ENCODE measurements at places on chromosomes 4 and X.
A peak's percentile ranks its signal among the peaks of the same experiment; 100 is the strongest.

DNA sequence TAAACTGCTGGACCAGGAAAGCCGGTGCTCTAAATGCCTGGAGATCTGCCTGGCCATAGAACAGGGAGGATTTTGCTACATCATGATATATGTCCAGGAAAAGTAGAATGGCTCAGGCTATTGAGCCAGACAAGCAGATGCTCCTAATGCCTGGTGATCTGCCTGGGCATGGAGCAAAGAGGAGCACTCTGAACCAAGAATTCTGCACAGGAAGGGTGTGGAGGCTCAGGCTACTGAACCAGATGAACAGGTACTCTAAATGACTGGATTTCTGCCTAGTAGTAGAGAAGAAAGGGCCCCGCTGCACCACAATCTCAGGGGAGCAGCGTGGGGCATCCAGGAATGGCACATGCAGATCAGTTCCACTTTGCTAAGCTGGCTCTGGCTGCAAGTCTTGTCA, 607.9 kb downstream of the ANKRD50 start:
- no peak for DNase-seq

DNA sequence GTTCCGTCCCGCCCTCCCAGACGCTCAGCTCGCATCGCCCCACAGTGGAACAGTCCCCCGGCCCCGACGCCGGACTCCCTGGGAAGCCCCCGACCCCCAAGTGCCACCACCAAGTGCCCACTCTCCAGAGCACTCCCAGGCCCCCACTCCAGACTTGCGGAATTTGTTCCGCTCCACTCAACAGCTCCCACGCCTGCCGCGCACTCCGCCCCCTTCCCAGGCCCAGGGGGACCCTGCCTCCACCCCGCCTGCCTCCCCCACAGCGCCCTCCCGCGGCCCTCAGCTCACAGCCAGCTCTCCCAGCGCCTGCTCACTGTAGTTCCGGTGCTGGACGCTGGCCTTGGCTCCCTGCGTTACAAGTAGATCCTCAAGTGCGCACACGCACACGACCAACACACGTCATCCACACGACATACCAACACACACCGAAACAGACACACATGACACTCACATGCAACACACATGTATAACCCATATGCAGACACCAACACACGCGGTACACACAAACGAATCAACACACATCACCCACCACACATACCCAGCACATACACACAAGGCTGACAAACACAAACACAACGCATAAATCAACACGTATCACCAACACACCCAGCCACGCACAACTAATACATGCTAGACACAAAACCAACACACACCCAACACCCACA, 8.0 kb downstream of the MSX1 start:
- DNase-seq = no peak

- no peak for DNase-seq
Observed at GRCh38 chr4:26074712-26075430, 160.9 kb downstream of the SMIM20 start.

DNA sequence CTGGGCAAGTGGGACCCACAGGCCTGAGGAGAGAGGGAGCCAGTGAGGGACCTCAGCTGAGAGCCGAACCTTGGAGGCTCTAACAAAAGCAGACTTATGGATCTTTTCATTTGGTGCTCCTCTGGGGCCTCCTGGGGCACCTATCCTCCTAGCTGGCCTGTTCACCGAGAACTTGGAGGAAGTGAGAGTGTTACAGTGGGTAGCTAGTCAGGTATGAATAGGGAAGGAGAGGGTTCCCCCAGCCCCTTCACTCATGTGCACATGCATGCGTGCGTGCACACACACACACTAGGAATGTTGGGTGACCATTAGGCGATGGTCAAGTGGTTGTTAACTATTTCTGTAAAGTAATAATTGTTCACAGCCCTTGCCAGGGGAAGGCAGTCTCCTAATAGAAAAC, 18.6 kb upstream of the TMEM185A start:
- DNase-seq = no peak

DNA sequence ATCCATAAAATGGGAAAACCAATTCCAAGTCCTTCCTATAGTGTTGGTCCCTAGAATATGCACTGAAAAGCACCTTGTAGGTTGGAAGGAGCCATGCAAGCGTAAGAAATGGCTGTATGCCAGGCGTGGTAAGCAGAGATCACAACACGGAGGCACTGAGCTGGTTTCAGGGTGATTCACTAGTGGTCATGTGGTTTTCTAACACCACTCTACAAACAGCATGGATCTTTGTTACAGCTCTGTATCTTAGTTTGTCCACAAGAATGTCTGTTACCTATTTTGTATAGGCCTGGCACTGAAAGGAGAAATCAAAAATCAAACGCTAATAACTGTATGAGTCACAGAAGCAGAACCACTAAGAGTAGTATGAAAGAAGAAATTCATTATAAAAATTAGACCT, 71.9 kb downstream of the MAGEB17 start:
- DNase-seq = no peak

DNA sequence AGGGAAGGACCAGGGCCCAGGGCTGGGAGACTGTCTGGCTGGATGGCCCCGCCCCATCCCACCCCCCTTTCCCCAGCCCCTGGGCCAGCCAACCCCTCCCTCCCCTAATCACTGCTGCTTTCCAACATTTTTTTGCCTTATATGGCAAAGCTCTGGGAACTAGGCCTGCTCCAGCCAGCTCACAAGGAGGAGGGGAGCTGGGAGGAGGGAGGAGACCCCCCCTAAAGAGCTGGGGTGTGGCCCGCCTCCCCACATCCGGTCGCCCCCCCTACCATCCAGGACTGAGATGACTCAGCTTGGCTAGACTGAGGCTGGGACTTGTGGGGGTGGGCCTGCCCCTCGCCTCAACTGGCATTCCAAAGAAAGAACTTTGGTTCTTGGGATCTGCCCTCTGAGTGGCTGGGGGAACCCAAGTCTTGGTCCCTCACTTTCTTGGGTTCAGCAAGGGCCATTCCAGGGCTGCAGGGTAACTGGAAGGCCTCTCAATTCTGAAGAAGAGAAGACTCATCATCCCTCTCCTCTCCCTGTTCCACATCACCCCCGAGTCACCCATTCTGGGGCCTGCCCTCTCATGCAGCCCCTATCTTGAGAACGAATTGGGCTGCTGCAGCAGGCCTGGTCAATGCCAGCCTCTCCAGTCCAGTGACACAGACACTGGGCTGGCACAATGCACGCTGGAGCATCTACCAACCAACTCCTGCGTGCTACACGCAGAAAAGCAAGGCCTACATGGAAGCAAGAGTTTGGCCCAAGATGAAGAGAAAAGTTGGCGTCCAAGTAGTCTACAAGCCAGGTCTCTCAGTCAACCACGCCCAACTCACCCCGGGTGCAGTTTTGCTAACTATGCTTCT, 4.8 kb downstream of the FLNA start:
- DNase-seq = peak; percentile 66

DNA sequence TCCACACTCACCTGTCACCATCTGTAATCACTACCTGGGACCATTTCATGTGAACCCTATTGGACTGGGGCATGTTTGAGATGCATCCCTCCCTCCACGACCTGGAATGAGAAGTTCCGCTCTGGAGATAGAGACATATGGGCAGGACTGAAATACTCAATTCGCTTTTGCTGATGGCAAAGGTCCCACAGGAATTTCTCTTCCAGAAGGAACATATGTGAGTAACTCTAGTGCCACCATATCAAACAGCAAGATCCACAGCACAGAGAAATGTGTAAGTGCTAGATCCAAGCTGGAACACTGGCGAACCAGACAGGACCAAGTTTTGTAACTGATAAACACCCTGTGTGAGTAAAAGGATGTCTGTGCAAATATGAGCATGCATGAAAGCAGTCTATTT, 43.9 kb downstream of the SEL1L3 start:
- DNase-seq = no peak

- no peak for DNase-seq
Observed at GRCh38 chrX:5648941-5649568, 579.6 kb downstream of the NLGN4X start.

DNA sequence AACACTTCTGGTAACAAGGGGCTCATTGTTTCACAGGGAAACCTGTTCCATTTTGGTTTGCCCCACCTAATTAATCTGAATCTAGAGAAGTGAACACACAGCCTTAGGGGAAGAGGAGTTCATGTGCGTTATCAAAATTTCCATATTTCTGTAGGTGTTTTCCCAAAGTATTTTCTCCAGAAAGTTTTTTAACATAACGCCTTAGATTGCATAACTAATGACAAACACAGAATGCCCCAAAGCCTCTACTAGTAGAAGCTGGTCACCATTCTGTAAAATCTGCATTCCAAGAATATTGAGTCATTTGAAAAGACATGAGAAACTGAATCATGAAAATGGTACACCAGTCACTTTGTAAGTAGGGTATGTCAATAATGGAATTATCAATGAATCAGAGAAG, 41.1 kb downstream of the IL13RA2 start:
- no peak for DNase-seq

- DNase-seq = no peak
Observed at GRCh38 chr4:32831104-32831503, 2110.9 kb downstream of the PCDH7 start.

- DNase-seq = no peak
Observed at GRCh38 chr4:143586080-143586479, 72.6 kb downstream of the SMARCA5 start.

GRCh38 chr4:37946503-37947179, 13.6 kb upstream of the PTTG2 start:
- no peak for DNase-seq

GRCh38 chrX:121308276-121308805, 260.9 kb downstream of the GLUD2 start:
- DNase-seq = no peak

GRCh38 chr4:185524888-185525863, 10.1 kb downstream of the PDLIM3 start:
- no peak for DNase-seq

GRCh38 chr4:137540356-137540755, 8.1 kb upstream of the PCDH18 start:
- DNase-seq = no peak

DNA sequence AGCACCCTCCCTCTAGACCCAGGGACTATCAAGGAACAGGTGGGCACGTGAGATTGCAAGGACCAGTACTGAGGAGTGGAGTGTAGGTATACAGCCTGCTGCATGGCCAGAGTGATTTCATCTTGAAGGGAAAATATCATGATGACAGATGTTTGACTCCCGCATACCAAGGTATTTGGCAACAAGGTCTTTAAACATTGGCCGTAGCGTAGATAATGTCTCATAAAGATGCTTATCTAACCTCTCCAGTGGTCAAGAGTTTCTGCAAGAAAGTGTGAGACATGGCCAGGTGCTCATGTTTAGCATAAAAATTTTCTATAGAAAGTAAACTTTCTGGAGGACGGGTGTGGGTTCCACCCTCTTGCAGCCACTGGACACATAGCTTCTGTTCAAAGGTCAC, 18.7 kb upstream of the ZNF630 start:
- no peak for DNase-seq

GRCh38 chr4:17934286-17934685, 87.3 kb downstream of the LCORL start:
- no peak for DNase-seq

- DNase-seq = peak; percentile 23
Observed at GRCh38 chr4:182091128-182091527, 152.1 kb upstream of the TENM3 start.

- peak; percentile 3 for DNase-seq
Observed at GRCh38 chrX:48956728-48957414, 536 bp downstream of the OTUD5 start.

DNA sequence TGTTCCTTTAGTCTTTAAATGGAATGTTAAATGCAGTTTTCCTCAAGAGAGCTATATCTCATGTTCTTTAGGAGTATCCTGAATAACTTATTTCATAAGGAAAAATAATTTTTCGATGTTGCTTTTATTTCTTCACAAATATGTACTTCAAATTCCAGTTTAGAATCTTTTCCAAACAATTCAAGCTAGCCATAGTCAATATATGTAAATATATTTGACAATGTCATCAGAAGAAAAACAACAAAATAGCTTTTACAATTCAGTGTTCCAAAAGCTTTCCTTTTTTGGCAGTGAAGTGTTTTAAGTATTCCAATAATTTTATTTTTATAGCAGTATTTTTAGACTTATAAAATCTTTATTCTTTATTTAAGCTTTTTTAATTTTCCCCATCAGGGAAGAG, 1532.0 kb downstream of the PCDH18 start:
- DNase-seq = no peak

- no peak for DNase-seq
Observed at GRCh38 chr4:116824172-116824571, 261.2 kb downstream of the TRAM1L1 start.

GRCh38 chr4:56857601-56858309, 36.3 kb upstream of the SPINK2 start:
- no peak for DNase-seq

GRCh38 chr4:41189076-41189475, 25.3 kb downstream of the APBB2 start:
- no peak for DNase-seq

GRCh38 chrX:112768563-112768962, 72.1 kb downstream of the AMOT start:
- DNase-seq = no peak

GRCh38 chrX:107541244-107541643, 87.1 kb upstream of the PRPS1 start:
- DNase-seq = no peak

GRCh38 chr4:15717657-15718416, 15.0 kb downstream of the BST1 start:
- no peak for DNase-seq

DNA sequence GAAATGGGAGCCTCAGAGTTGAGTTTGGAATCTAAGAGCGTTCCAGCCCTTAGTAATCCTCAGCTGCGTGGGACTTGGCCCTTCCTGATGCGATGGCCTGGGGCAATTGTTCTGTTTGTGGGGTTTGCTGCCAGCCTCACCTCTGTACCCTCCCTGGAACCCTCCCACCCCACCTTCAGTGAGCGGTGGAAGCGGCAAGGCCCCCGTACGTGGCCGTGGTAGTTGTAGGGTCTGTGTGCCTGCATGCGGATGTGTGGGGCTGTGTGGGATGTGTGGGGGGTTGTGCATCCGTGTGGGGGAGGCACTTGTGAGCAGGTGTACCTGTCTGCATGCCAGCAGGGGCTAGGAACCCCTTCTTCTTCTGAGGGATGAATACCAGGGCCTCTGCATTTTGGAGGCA, 65.4 kb upstream of the ADRA2C start:
- DNase-seq = no peak

DNA sequence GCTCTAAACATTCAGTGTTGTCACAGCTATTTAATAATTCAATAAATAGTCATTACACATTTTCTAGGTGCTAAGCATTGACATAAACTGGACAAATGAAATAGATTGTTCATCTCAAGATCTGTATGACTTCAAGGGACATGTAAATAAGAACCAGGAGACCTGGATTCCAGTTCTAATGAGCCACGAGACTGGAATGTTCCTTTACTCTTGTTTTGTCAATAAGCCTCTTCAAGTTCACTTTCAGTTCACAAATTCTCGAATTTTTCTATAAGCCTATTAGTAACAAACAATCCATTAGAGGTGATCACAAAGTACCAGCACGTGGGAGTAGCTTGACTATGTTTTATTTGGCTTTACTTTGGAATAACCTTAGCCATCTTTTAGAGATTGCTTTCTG, 514.0 kb upstream of the SMIM31 start:
- no peak for DNase-seq

DNA sequence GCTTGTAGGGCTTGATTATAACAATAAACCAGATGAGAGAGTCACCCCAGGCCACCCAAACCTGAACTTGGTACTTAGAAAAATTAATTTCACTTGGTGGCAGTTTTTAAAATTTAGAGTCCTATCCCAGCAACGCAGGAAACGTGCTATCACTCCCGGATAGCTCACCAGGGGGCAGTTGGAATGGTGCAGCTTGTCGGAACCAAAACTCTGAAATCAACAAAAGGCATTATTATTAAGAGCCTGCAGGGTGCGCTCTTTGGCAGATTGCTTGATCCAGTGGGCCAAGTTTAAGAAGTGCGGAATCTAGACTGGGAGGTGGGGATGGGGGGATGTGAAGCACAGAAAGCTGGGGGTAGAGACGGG, 2.4 kb downstream of the FRAS1 start:
- peak; percentile 85 for DNase-seq

Data from prostate gland (tissue), 2 donors.